GM12891 (cell line): ENCODE measurements at places on chromosomes 3 and 15.

- no peak for DNase-seq
Measured at GRCh38 chr3:74693251-74693650, 78.8 kb upstream of the CNTN3 start.

- DNase-seq = no peak
Measured at GRCh38 chr3:86991482-86991815, 500 bp upstream of the VGLL3 start.

DNA sequence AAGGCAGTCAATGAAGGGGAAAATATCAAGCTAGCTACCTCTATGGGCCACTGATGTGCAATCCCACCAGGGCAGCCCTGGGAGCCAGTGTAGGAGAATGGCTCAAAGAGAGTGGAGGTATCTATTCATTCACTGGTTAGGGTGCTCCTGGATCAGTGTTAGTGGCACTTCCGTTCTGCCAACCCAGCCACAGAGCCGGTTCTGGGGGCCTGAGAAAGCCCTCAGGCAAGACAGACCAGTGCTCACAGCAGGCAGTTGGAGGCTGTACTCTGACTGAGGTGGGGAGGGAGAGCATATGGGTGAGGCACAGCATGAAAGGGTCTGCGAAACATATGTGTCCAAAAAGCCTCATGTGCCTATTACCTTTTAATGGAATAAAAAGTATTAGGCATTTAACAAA lies 109.3 kb downstream of the KCNMB2 start:
- no peak for DNase-seq

GRCh38 chr3:37888421-37888820 lies 26.7 kb downstream of the CTDSPL start:
- DNase-seq = no peak

DNA sequence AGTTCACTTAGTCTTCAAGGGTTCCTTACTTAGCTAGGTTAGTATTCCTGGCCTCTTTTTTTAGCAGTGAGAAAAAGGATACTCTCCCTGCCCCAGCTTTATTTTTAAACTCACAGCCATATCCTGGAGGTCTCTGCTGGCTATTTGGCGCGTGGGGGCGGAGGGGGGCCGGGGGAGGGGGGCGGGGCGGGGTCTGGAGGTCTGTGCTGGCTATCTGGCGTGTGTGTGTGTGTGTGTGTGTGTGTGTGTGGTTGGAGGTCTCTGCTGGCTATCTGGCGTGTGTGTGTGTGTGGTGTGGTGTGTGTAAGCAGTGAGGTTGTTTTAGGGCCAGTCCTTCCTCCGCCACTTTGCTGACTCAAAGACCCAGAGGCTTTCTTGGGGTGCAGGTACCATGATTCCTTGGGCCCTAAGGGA lies 579 bp upstream of the PLAAT1 start:
- no peak for DNase-seq

- no peak for DNase-seq
Measured at GRCh38 chr15:33443708-33444107, 132.9 kb downstream of the RYR3 start.

- no peak for DNase-seq
Measured at GRCh38 chr3:186772281-186772694, 11.1 kb upstream of the EIF4A2 start.

DNA sequence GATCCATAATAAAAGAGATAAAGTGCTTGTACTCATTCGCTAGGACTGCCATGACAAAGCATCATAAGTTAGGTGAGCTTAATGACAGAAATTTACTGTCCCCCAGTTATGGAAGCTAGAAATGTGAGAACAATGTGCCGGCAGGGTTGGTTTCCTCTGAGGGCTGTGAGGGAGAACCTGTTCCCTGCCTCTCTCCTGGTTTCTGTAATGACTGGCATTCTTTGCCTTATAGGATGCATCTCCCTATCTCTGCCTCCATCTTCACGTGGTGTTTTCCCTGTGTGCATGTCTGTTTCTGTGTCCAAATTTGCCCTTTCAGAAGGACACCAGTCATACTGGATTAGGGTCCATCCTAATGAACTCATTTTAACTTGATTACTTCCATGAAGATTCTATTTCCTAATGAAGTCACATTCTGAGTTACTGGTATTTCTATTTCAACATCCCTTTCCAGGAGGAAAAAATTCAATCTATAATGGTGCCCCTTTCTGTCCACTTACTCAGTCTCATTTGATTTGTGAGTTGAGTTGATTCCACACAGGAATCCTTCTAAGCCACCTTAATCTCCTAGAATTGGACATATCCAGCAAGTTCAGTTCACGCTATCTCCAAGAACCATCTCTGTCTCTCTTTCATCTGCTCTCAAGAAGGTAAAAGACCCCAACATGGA lies 71.2 kb upstream of the LIPC start:
- no peak for DNase-seq

- DNase-seq = no peak
Measured at GRCh38 chr3:45642731-45643152, 46.5 kb upstream of the SACM1L start.

DNA sequence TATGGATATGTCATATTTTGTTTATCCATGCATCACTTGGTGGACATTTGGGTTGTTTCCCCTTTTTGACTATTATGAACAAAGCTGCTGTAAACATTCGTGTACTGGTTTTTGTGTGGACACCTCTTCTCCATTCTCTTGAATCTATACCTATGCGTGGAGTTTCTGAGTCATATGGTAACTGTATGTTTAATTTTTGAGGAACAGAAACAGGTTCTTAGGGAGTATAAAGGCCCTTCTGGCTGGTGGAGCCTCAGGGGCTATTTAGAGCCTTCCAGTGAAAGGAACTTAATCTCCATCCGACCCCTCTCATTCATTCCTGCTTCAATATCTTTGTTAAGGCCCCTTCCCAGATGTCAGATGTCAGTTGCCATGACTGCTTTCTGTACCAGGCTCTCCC lies 14.1 kb upstream of the CTXND1 start:
- DNase-seq = no peak

DNA sequence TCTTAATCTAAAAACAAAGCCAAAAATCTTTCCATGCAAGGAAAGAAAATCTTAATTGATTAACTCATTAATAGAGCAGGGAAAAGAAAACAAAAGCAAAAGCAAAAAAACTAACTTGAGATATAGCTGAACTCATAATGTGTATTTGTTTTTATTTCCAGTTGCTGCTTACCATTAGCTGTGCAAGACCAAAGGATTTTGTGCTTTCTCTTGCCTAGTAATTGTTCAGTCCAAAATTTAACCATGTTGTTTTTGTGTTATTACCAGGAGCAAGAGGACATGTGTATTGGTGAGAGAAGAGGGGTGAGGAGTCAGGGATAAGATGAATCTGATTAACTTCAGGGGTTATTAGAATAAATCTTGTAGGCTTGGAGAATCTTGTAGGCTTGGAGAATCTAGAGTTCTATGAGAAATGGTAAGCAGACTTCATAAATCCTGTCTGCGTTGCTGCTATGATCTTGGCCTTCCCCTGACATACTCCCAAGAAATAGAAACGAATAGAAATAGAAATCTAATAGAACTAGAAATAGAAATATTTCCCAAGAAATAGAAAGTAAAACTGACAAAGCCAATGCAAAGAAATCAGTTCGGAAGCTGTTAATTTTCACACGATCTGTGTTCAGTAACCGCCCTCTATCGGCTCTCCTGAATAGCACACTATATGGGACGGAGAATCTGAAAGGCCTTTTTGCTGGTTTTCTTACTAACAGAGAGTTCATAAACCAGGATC lies 72.6 kb upstream of the TNFSF10 start:
- DNase-seq = no peak

DNA sequence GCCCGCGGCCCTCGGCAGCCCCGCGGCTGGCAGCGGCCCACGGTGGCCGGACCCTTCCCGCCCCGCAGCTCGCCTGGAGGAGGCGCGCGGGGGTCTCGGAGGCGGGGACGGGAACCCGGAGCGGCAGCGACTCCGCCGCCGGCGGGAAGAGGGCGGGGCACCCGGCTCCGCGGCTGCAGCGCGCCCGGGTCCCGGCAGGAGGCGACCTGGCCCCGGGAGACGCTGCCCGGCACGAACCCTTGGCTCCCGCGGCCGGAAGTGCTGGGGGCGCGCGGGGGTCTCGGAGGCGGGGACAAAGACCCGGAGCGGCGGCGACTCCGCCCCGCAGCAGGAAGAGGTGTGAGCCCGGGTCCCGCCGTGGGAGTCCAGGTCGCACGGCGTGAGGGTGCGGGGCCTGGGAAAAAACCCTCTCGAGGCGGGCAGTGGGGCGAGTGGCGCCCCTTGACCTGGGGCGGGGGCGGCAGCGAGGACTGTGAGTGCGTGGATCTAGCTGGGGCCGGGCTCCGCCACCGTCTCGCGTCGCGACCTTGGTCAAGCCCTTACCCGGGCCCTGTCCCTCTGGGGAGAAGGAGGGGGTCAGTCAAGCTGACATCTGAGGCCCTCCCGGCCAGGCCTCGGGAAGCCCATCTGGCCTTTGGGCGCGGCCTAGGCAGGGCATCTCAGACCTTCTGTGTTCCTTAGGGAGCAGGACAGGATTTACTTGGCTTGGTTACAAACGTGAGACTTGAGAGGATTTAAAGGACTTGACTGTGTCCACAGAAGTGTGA lies at the start of gene CIB2:
CIB2 (minus strand) TSS at position 151 of the 767 bp plus-strand sequence. CDS start 230 bp downstream, outside the sequence.
- DNase-seq = peak; percentile 96

DNA sequence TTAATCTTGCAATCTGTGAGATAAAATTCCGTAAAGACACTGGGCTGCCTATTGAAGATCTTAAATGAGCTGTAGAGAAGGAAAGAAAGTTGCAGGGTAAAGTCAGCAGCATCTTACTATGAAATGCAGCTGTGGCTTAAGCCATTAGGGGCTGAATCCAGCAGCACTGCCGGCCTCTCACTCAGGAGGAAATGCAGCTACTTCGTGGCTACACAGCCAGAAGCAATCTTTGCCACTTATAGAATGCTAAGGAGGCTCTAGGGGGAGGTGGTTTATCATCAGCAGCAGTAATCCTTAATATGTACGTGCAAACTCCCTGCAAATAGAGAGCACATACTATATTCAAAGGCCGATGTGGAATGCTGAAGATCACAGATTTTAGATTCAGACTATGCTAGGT lies 19.1 kb upstream of the MCTP2 start:
- no peak for DNase-seq

- no peak for DNase-seq
Measured at GRCh38 chr3:90015688-90016356, 908.4 kb downstream of the EPHA3 start.

- DNase-seq = no peak
Measured at GRCh38 chr15:86060674-86061073, 19.0 kb upstream of the AGBL1 start.

GRCh38 chr15:74873036-74873755 lies at the start of gene SCAMP2:
Gene SCAMP2, minus strand, starts transcription at chr15:74873365. Its CDS starts 110 bp downstream, at chr15:74873255.
- peak; percentile 94 for DNase-seq

GRCh38 chr3:133466531-133467386 lies 66.9 kb downstream of the BFSP2 start:
- DNase-seq = no peak

- no peak for DNase-seq
Measured at GRCh38 chr3:107432013-107432515, 54.8 kb downstream of the CCDC54 start.

- no peak for DNase-seq
Measured at GRCh38 chr3:127719369-127719768, 46.6 kb downstream of the ABTB1 start.

DNA sequence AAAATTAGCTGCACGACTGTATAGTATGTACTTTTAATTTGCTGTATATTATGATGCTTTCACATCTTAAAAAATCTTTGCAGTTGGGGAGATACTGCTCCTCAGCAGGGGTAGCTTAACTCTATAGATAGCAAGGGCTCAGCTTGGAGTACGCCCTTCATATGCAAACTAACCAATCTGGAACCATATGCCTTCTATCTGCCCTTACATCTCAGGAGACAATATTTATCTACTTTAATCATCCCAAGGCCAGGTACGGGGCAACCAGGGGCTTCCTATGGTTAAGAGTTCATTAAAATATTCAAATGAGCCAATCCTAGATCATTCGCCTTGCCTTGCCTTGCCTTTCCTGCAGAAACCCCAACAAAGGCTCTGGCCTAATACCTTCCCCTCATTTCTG lies 204.1 kb upstream of the ZBTB20 start:
- no peak for DNase-seq

DNA sequence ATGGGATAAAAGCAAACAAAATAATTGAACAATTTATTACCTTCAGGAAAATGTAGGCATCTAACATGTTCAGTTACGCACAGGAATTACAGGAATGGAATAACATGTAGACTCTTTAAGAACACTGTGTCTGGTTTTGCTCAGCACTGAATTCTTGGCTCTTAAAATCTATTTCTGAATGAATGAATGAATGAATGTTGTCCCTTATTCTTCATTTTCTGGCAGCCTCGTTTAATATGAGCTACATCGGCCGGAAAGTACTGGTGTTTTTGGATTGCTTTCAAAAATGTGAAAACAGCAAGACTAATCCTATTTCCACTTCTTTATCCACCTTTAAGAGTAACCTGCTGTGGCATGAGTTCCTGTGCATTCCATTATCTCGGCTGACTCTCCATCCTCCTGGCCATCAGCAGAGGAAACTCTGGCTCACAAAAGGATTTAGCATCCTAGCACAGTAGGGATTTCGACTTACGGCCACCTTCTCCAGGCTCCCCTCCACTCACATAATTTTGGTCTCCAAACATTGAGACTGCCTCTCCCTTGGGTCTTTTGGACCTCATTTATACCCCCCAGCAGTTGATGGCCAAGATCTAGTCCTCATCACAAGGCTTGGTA lies 145.3 kb downstream of the FOXP1 start:
- DNase-seq = no peak

DNA sequence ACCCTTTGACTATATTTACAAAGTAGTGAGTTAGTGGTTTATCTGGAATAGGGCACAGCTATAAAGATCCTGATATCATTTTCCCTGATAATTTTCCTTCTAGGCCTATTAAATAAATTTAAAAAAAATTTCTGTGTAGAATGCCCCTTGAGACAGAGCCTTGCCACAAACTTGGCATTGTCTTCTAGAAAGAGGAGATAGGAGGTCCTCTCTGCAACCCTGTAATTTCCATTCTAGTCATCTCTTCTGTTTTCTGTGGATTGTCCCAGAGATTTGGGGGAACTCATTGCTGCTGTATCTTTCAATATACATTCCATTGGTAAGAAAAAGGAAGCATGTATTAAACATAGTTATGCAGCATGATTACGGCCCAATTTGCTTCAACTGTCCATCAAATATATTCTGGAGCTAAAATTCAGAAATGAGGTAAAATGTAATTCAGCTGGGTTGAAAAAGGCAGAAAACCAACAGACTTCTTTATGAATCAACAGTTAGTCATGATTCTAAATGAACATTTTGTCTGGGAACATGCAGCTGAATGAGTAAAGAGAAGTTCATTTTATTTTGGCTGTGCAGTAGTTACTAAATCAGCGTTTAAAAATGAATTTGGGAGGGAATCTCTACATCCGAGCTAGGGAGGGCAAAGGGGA lies 401.1 kb downstream of the NAALADL2 start:
- no peak for DNase-seq

GRCh38 chr3:9613056-9613748 lies 36.1 kb upstream of the MTMR14 start:
- no peak for DNase-seq

DNA sequence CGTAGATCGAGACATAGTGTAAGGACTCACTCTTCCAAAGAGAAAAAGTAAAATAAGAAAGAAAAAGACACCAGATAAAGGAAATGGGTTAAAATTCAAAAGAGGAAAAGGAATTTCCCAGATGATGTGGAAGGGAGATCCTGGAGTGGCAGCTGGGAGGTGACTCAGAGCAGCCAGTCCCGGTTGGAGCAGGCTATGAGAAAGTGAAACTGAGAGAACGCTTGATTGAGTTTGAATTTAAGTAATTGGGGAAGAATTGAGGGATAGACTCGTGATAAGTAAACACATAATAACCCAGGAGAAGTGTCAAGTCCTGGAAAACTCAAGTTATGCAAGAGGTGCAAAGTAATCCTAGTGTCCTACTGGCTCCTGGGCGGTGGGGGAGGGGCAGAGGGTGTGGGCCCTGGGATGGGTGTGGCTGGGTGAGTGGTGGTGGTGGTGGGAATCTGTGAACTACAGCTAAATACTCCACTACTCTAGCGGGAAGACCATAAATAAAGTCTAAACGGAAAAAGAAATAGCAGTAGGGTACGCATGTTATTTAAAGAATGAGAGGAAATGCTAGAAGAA lies 1.2 kb downstream of the PRR20G start:
- no peak for DNase-seq
